ENCODE measurements at places on chromosomes 13 and 19.

DNA sequence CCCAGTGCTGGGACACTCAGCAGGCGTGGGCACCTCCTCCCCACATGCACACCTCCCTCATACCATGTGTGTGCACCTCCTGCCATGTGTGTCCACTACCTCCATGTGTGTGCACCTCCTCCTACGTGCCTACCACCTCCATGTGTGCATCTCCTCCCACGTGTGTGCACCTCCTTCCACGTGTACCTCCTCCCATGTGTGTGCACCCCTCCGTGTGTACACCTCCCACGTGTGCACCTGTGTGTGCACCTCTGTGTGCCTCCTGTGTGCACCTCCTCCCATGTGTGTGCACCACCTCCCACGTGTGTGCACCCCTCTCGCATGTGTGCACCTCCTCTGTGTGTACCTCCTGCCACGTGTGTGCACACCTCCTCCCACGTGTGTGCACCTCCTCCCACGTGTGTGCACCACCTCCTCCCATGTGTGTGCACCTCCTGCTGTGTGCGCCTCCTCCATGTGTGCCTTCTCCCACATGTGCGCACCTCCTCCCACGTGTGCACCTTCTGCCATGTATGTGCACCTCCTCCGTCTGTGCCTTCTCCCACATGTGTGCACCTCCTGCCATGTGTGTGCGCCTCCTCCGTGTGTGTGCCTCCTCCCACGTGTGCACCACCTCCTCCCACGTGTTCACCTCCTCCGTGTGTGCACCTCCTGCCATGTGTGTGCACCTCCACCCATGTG lies 6.1 kb upstream of the C13orf46 start:
- no peak for DNase-seq

GRCh38 chr13:113329656-113330312 lies 32.7 kb downstream of the LAMP1 start:
- DNase-seq = no peak

DNA sequence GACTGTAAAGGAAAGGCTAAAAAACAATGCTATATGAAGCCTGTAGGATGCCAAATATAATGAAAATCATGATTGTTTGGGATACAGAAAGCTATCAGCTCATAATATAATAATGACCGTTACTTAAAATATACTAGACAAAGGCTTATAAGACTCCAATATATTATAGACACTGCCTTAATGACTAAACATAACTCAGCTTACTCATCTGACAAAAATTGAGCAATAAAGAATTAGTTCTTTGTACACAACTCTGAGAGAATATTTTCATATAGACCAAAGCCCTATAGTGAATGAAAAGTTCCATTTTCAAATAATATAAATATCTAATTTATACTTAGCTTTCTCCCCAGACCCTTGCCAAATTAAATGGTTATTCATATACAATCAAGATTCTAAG lies 283.3 kb downstream of the DIAPH3 start:
- no peak for DNase-seq

DNA sequence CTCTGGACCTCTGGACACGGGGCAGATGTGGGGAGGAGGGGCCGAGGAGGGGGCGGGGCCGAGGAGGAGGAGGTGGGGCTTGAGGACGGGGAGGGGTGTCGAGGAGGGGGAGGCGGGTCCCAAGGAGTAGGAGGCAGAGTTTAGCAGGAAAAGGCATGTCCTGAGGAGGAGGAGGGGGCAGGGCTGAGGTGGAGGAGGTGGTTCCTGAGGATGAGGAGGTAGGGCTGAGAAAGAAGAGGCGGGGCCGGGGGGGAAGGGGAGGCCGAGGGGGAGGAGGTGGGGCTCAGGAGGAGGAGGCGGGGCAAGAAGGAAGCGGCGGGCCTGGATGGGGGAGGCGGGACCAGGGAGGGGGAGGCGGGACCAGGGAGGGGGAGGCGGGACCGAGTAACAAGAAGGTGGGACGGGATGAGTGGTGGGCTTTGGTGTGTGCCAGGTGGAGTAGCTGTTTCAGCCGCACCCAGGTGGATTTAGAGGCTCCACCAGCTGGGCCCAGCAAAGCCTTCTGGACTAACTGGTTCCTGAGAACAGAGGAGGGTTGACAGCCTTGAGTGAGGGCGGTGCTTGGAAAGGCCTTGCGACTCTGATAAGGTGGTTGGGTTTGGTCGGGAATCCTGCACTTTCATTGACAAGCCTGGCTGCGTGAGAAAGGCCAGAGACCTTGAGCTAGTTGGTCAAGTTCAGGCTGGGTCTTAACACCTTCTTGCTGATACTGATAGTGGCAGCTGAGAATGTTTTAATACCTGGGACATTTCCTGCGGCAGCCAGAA lies 7.7 kb downstream of the TECR start:
- no peak for DNase-seq

- no peak for DNase-seq
Observed at GRCh38 chr13:62418872-62419271, 1003.2 kb upstream of the PCDH20 start.

GRCh38 chr13:41668130-41668757 lies 210.9 kb downstream of the RGCC start:
- no peak for DNase-seq

GRCh38 chr13:23146811-23147625 lies 33.8 kb upstream of the SGCG start:
- DNase-seq = no peak

GRCh38 chr13:21694831-21695230 lies 24.0 kb downstream of the FGF9 start:
- no peak for DNase-seq

DNA sequence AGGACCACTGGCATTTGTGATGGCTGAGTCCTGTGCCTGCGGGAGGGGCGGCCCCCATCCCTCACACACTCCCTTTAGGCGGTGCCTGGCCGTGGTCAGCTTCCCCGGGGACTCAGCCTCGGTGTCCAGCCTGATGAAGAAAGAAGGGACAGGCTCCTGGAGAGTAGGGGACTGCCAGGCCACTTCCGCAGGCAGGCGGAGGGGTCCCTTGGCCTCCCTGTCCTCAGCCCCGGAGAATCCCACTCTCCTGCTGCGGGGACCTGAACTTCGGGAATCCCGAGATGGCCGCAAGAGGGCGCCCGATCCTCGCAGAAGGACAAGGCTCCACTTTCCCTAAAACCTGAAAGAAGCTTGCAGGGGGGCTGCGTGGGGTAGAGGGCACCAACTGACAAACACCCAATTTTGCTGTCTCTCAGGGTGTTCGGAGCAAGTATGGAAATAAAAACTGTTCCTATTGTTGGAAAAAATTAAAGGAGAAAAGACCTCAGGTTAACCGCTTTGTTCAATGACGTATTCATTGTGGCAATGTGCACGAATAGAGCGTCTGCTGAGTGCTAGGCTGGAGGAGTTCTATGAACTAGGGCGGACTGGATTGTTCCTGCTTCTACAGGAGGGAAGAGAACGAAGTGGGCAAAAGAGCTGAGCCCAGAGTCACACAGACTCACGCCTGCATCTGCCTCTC lies 297.3 kb downstream of the ZNF536 start:
- DNase-seq = no peak

DNA sequence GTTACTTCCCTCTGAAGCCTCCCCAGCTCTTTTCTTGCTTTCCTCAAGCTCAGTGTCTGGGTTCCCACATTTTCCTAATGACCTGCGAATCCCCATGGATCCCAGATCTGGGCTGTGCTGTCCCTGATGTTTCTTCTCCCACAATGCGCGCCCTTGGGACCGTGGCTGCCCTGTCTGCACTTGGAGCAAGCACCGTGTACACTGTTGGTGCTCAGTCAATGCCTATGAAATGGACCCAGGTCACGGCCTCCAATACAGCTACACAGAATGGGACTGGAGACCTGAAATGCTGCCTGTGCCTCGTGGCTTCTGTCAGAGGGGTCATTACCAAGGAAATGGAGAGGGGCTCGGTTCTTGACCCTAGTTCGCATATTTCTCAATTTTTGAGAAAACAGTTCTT lies 160.1 kb upstream of the SOX1 start:
- no peak for DNase-seq

DNA sequence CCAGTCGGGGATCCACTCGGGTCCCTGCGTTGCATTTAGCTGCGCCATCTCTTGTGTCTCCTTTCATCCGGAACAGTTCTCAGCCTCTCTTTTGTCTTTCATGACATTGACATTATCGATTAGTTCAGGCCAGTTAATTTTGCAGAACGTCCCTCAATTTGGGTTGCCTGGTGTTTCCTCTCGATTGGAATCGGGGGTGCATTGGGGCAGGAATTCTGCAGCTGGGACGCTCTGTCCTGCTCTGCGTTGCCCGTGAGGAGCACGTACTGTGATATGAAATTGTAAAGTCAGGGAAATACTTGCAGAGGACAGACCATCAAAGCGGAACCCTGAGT lies 22.4 kb downstream of the MARK4 start:
- DNase-seq = no peak

DNA sequence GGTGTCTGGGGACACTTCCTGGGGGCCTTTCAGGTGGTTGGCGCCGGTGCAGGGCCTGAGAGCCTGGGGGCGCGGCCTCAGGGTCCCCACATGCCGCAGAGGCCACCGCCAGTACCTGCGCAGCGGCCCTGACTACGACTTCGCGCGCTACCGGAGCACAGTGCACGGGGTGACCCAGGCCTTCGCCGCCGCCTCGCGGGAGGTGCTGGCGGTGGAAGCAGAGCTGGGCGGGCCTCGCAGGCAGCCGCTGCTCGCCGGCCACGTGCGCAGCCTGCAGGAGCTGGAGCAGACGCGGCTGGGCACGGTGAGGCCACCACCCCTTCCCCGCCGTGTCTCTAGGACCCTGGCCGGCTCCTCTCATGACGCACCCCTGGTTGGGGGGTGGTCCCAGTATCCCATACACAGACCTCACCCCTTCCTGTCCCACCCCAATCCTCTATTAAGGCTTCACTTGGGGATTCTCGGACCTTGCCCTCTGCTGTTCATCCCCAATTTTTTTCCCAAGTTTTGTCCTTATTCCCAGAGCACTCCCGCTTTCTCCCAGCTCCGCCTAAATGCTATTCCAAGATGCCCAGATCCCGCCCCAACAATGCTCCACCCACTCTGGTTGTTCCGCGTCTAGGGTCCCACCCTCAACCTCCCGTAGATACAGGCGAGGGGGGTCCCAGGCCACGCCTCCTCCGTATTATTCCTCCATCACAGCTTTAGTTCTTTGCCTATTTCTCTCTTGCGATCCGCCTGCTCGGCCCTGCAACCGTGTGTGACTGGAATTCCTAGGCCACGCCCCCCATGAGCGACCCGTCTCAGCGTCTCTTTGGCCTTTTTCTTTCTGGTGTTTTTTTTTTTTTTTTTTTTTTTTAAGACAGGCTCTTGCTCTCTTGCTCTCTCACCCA lies 1.0 kb downstream of the REX1BD start:
- DNase-seq = peak; percentile 37

DNA sequence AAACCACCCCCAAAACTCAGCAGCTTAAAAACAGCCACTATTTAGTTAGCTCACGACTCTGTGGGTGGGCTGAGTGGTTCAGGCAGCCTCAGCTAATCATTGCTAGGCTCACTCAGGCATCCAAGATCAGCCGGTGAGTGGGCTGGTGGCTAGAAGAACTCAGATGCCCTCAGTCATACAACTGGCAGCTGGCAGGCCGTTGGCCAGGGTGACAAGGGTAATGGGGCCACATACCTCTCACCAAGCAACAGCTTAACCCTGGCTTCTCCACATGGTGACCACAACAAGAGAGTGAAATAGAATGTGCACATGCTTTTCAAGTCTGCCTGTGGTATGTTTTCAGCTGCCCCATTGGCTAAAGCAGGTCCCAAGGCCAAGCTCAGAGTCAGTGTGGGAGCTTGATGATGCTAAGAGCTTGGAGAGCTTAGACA lies 435.4 kb upstream of the TSHZ3 start:
- DNase-seq = no peak

DNA sequence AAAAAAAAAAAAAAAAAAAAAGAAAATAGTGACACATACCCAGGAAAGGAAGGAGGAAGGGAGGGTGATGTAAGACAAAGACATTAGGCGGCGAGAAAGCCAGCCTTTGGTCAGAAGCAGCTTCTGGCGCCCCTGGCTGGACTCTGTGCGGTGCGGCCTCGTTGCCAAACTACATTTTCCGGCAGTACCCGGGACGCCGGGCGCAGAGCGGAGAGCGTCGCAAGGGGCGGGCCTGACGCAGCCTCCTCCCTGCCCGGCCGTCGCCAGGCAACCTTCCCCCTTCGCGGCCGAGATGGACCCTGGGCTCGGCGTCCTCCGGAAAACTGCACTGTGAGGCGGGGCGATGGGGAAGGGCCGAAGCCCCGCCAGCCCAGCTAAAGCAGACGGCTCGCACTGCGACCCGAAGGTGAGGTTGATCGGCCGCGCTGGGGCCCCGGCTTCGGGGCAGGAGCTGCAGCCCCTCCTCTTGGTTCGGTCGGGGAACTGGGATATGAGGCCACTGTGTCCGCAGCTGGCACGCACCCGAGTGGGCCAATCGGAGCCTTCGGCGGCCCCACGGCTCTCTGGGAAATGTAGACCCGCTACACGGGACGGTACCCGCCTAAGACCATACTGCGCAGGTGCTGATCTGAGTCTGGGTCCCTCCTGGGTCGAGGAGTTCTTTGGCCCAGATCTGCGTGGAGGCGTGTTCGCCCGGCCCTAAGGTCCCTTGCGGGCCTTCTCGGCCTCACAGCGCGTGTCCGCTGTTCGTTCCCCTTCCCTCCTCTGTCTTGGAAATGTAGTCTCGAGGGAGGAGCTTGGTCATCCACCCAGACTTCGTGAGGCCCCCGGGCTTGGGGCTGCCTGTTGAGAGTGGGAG lies 2.3 kb upstream of the MZF1 start:
- peak; percentile 52 for DNase-seq

DNA sequence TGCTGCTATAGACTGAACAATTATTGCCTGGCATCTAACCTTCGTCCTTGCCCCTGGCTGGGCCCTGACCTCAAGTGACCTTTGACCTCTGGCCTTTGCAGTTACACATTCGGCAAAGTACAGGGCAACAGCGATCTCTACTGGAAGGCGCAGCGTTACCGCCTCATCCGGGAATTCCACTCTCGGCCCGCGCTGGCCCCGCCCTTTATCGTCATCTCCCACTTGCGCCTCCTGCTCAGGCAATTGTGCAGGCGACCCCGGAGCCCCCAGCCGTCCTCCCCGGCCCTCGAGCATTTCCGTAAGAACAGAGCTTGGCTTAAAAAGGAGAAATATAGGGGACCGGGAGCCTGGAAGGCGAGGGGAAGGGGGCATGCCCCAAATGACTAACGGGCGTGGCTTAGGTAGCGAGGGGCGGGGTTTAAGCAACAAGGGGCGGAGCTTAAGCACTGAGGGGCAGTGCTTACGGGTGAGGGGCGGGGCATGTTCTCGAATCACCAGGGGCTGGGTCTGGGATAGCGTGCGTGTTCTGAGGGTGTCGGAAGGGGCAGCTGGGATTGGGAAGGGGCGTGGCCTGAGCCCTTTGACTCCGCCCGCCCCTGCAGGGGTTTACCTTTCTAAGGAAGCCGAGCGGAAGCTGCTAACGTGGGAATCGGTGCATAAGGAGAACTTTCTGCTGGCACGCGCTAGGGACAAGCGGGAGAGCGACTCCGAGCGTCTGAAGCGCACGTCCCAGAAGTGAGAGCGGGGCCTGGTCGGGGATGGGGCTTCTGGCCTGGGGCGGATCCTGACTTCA lies 52.7 kb downstream of the TRPM4 start:
- no peak for DNase-seq

DNA sequence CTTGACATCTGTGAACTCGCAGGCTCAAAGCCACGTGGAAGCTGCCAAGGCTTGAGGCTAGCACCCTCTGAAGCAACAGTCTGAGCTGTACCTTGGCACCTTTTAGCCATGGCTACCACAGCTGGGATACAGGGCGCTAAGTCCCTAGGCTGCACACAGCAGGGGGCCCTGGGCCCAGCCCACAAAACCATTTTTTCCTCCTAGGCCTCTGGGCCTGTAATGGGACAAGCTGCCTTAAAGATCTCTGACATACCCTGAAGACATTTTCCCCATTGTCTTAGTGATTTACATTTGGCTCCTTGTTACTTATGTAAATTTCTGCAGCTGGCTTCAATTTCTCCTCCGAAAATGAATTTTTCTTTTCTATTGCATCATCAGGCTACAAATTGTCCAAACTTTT lies 455.9 kb downstream of the TDRD3 start:
- DNase-seq = no peak

Data from stimulated activated CD4-positive, alpha-beta T cell treated with anti-CD3 and anti-CD28 coated beads, TNF-alpha, amount 100 ng/mL, for 4 hours (primary cell).